ENCODE measurements at places on chromosomes 1 and 21.
A peak's percentile ranks its signal among the peaks of the same experiment; 100 is the strongest.

DNA sequence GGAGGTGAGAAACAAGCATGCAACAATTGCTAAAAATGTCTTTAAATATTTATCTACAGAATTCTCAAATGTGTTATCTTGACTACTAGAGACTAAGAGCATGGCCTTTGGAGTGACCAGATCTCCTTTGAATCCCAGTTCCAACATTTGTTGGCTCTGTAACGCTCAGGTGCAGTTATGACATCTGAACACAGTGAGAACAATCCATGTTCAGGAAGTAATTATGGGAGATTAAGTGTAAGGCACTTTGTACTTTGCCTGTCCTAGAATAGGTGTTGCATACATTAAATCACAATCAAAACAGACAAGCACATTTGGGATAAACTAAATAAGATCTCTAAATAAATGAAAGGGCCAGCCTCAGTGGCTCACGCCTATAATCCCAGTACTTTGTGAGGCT is 454.5 kb downstream of the SMYD3 start:
- no peak for DNase-seq

GRCh38 chr1:156151093-156151688 is 2.2 kb upstream of the SEMA4A start:
- no peak for DNase-seq

DNA sequence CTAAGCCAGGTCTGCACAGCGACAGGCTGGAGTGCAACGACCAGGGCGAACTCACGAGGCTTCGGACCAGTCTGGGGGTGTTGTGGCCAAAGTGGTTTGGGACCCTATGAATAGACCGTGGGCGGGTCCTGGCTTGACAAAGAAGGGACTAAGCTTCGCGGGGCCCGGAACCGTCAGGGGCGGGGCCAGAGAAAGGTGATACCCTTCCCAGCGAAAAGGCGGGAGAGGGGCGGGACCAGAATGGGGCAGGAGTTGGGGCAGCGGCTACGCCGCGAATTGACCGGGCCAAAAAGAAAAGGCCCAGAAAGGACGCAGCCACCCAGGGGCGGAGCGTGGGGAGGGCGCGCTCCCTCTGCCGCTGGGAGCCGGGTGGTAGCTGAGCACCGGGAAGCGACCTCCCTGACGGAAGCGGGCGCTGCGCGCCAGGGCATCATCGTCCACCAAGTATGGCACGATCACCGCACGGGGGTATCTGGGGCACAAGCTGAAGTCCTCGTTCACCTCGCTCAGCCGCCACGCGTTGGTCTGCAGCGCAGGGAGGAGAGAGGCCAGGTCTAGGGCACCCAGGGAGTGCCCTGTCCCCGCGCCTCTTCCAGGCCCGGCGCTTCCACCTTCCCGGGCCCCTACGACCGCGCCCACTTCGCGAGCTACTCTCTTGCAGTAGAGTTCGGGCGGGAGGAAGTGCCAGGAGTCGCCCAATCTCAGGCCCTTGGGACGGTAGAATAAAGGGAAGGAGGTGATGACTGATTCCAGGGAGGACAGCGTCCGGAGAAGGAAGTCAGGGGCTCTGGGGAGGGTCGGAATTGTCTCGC is 6.7 kb upstream of the FAM167B start:
- no peak for DNase-seq

DNA sequence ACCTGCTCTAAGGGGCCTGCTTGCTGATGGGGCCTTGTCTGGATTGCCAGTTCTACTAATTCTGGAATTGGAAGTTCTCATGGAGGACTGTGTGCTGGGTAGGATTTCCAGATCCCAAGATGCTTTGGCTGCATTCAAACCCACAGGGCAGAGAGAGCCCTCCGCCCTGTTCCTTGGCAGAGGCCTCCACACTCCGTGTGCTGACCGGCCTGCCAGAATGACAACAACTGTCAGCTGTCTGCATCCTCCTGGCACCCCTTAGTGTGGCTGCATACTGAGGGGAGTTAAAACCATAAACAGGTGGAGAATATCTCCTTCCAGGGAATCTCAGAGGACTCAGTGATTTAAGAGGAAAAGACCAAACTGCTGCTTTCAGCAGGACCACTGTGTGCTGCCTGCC is 60.7 kb downstream of the ADARB1 start:
- no peak for DNase-seq

GRCh38 chr1:212607913-212608391 is 609 bp upstream of the ATF3 start:
- DNase-seq = no peak

GRCh38 chr1:188584119-188584518 is 1755.4 kb downstream of the PLA2G4A start:
- no peak for DNase-seq

DNA sequence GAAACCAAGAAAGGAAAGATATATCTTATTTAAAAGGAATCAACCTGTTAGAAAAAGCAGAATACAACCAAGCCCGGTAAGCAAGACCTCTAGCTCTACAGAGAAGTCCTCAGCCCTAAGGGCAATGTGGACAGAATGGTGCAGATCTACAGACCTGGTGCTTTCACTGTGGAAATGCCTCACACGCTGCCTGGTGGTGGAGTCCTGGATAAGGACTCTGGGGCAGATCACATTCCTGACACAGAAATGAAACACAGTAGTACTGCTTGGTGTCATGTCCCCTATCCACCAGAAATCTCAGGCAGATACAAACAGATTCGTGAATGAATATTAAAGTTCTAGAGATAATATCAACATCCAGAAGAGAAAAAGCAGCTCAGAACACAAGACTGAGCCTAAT is 6.8 kb downstream of the CNN3 start:
- DNase-seq = no peak

- no peak for DNase-seq
These were observed 20.0 kb downstream of the PHLDA3 start for GRCh38 chr1:201448990-201449389.

DNA sequence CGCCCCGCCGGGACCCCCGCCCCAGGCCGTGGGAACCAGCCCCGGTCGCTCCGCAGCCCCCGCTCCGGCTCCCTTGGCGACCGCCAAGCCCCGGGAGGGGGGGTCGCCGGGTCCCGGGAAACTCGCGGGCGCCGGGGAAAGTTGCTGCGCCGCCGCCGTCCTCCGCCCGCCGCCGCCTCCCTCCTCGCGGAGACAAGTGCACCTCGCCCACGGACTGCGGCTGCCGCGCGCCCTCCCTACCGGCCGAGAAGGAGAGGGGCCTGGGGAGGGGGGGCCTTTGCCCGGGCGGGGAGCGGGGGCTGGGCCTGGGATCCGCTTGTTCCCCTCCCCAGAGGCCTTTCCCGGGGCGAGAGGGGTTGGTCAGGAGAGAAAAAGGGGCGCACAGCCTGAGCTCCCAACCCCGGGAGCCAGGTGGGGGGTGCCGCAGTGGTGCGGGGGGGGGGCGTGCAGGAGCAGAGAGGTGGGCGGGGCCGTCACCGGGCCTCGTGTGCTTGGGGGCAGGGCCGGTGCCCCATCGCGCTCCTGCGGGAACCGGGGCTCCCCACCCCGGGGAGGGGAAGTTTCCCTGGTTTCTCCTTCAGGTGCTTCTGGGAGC is 592 bp downstream of the AGRN start:
- DNase-seq = no peak

DNA sequence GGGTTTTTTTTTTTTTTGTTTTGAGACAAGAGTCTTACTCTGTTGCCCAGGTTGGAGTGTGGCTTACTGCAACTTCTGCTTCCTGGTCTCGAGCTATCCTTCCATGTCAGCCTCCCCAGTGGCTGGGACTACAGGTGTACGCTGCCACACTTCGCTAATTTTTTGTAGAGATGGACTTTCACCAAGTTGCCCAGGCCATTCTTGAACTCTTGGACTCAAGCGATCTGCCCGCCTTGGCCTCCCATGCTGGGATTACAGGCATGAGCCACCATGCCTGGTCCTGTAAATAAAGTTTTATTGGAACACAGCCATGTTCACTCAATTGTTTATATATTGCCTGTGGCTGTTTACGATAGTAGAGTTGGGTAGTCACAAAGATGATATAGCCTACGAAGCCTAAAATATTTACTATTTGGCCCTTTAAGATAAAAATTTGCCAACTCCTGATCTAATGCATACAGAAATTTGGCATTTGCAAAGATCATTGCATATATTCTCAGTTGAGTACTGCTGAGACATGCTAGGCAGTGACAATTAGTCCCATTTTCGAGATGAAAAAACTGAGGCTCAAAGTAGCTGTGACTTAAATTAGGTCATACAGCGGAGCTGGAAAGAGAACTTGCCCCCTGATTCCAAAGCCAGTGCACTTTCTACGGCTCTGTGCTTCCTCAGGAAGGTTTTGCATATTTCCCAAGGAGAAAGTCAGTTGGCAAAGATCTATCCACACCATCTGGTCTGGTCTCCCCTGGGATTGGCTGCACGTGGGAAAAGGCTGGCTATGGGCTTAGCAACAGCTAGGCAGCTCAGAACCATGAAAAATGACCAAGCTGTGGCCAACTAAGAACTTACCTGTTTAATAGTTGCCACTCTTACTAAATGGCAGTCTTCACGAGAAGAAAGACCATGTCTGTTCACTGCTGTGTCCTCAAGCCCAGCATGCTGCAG is 19.4 kb downstream of the MECR start:
- no peak for DNase-seq

DNA sequence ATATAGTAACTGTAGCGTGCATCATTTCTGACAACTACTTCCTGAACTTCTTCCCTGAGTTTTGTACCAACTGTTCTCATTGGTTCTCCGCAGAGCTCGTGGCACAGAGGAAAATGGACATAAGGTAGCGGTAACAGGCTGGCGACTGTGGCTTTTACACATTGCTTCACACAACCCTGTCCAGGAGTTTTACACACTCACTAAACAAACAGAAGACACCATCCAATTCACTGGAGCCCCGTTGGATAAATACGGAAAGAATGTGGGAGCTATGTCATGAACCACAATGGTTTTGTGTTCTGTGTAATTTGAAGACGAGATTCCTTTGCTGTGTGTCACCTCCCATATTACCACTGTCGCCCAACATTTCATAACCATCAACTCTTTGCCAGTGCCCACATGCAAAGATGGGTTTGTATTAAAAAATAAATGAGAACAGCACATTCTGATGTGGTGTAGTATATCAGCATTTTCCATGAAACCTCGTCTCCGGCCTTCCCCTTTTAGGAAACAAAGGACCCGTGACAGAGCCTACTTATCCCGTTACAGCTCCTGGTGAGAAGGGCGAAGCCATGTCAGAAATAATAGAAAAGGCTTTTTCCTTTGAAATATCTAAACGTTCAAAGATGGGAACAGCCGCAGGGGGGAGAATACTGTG is 47.4 kb upstream of the ENAH start:
- peak; percentile 92 for DNase-seq

- no peak for DNase-seq
These were observed 56.7 kb downstream of the NENF start for GRCh38 chr1:212489284-212489859.

DNA sequence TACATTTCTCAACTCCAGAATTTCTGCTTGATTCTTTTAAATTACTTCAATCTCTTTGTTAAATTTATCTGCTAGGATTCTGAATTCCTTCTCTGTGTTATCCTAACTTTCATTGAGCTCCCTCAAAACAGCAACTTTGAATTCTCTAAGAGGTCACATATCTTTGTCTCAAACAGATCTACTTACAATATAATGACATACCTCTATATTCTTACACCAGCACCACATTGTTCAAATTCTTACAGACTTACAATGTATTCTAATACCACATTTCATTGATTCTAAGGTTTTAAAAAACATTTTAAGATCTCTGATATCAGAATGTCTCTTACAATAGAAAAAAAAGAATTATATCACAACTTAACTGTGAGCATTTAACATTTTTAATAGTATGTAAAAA is 77.4 kb downstream of the DIRAS3 start:
- DNase-seq = no peak

GRCh38 chr1:65722461-65722860 is 70.2 kb upstream of the PDE4B start:
- DNase-seq = no peak

GRCh38 chr1:234272656-234273312 is 100.5 kb upstream of the COA6 start:
- no peak for DNase-seq

DNA sequence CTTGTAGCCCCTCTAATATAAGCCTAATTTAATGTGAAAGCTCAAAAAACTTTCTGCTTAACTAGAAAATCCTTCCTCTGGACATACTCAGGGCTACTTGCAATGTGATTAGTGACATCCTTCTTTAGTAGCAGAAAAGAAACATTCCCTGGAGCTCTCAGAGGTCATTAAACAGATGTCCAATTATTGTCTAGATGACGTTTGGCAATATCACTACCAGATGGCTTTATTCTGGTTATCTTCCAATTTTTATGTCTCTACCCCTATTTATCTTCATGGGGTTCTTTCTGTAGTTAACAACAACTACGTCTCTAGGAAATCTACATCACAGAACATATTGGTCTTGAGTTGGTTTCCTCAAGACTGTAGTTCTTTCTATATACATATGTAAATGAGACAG is 44.2 kb downstream of the CTH start:
- no peak for DNase-seq

Data from AG09319 (cell line).